ENCODE measurements at places on chromosomes 4 and X.

DNA sequence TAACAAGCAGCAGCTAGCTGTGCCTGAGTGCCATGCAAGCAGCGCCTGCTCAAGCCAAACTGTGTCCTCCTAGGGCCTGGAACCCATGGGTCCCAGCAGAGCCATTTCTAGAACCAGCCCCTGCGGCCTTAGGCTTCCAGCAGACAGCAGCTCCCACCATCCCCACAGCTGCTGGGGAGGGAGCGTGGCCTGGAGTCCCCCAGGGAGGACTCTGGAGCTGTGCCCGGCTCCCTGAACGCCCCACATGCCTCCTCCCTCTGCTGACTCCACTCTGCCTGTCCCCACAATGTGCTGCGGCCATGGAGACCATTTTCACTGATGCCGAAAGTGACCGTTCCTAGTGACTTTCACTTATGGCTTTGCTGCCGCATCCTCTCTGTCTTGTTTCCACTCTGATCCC is 45.9 kb downstream of the GAK start:
- DNase-seq = no peak

- DNase-seq = no peak
Measured at GRCh38 chr4:48031802-48032525, 15.4 kb downstream of the NIPAL1 start.

- peak; percentile 17 for DNase-seq
Measured at GRCh38 chrX:68832101-68832416, 3.2 kb downstream of the EFNB1 start.

DNA sequence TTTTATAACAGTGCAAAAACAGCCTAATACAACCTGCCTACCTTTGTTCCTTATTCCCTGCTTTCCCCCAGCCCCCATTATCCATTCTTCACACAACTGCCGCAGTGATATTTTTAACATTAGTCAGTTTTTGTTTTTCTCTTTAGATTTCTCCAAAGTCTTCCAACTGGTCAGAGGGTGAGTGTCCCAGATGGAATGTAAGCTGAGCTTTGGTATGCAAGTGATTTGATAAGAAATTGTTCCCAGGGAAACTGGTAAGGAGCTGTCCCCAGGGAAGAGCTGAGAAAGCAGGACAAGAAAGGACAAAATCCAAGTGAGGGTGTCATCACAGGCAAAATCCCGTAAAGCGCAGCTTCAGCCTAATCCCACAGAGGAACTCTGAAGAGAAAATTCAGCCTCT is 475.5 kb upstream of the ADGRL3 start:
- no peak for DNase-seq

All from CD4-positive, alpha-beta T cell treated with Interleukin-6 for 4 hours (primary cell).